WERI-Rb-1 (cell line): ENCODE measurements at places on chromosomes 6 and 20.

- no peak for DNase-seq
Observed at GRCh38 chr6:153081914-153082313, 49.2 kb downstream of the RGS17 start.

DNA sequence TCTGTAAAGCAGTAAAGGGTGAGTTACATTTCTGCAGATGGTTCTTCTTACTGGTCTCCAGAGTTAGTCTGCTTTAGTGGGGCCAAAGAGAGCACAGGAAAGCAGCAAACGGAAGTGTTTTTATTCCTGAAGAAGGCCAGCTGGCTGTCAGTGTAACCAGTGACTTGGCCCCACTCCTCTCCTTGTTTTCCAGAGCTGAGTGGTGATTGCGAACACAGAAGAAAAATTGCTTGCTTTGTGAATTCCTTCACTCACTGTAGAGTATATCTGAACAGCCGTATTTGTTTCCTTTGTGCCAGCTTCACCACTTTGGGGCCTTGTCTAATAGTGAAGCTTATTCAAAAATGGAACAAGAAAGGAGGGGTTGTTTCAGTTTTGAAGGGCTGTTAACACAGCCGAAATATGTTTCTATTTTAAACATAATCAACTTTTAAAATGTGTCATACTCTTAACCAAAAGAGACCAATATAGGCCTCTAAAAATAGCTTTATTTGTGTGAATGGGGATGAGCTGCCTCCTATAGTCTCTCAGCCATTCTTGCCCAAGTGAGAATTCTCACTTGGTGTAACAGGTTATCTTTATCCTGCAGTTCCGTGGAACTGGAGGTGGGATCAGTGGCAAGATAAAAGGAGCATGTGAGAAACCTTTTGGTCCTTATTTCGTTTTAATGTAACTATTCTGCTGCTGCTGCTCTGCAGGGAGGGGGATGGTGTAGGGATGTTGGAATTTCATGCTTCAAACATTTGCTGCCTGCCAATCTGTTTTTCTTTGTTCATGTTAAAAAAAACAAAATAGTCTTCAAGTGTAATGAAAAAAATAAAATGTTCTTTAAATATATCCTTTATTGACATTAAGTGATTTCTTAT lies 37.8 kb downstream of the ZC2HC1B start:
- DNase-seq: no peak

GRCh38 chr6:50093938-50094272 lies 44.2 kb upstream of the DEFB112 start:
- no peak for DNase-seq

DNA sequence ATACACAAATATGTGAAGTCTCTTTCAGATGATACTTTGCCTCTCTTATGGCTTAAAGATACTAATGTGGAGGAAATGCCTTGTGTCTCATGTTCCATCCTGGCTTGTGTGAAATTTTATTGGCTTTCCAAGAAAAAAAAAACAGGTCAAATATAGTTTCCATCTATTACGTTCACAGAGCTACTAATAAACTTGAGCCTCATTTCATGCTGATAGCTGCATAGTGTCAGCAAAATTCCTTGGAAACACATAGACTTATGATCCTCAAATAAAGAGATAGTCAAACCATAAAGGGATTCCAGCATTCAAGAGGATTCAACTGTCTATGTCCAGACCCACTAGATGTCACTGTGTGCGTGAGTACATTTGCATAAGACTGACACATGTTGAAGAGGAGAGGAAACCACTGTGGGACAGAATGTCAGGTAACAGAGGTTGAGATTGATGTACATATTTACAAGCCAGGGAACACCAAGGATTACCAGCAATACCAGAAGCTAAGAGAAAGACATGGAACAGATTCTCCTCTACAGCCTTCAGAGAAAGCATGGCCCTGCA lies 266.6 kb downstream of the COL12A1 start:
- DNase-seq: no peak

DNA sequence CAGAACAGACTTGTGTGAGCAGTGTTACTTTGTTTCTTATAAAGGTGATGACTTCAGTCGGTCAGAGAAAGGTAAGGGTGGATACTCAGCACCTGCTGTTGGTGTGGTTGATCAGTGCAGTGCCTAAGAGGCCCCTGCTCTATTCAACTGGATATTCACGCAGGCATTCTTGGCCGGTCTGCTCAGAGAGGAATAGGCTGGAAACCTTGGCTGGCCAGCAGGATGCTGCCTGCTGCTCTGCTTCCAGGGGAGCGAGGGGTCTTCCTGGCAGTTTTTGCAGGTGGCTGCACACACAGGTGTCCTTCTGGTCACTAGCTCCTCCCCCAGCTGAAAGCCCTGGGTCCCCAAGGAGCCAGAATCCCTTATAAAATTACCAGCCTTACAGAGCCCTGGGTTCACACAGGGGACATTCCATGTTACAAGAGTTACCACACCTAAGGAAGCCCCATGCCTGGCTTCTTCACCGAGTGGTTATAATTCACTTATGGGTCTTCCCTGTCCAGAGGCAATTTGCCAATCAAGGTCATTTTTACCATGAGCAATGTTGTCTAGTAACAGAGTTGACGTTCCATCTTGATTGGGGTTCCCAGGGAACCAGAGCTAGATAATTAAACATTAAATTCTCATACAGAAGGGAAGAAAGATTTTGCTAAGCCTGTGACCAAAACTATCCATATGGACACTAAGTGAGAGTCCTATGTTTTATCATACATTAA lies 16.4 kb downstream of the SYNJ2 start:
- DNase-seq: no peak

DNA sequence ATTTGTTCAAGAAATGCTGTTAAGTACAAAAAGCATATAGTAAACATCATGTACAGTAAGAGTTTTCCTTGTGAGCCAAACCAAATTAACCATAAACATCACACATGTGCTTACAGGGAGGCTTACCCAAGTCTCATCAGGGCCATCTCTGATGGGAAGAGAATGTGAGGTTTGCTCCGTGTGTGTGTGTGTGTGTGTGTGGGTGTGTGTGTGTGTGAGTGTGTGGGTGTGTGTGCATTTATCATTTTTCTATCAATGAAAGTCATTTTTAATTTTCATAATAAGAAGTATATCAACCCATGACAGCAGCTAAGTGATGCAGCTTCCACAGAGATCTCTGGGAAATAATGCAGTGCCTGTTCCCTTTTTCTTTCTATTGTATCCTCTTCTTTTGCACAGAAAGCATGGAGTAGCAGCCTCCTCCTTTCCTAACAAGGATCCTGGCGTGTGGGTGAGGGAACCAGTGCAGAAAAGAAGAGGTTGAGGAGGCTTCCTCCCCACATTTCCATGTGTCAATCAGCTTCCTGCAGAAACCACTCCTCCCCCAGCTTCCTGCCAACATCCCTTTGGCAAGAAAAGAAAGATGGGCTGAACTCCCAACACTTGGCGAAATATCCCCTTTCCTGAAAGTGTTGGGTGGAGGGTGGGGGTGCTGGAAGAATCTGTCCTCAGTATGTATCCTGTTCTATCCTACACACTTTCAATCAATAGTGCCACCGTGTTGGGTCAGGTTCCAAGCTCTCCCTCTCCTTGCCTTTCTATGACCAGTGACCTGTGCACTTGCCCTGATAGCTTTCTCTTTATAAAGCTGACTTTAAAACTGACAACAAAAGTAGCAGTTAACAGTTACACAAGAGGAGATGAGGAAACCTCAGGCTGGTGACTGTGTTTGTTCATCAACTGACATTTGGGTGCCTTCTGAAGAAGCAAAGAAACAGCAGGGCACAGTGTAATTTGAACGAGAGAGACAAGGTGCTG lies 251.8 kb upstream of the CITED2 start:
- no peak for DNase-seq

GRCh38 chr6:159844737-159845645 lies 44.9 kb downstream of the PNLDC1 start:
- DNase-seq: no peak

- DNase-seq: no peak
Observed at GRCh38 chr6:80477591-80477990, 371.1 kb downstream of the BCKDHB start.

GRCh38 chr6:41970436-41970846 lies 28.8 kb upstream of the CCND3 start:
- DNase-seq: no peak

DNA sequence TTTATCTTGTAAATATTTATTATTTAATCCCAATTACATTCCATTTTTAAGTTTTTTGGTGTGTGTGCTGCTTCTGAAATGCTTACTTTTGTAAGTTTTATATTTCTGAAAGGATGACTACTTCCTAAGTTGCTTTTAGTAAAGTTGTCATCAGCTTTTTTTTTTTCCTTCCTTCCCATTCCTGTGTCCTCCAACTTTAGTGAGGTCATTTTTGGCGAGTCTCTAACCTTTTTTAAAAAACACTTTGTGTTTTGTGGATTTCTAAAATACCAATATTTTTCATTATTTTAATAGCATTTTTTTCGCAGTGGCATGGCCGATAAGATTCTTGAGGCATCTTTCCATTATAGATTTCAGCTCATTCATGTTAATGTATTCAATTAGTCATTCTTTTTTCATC lies 30.9 kb downstream of the FIG4 start:
- DNase-seq: no peak

GRCh38 chr6:4613381-4613780 lies 162.8 kb upstream of the CDYL start:
- DNase-seq: no peak

GRCh38 chr20:60693496-60694133 lies 558.4 kb upstream of the CDH4 start:
- no peak for DNase-seq

DNA sequence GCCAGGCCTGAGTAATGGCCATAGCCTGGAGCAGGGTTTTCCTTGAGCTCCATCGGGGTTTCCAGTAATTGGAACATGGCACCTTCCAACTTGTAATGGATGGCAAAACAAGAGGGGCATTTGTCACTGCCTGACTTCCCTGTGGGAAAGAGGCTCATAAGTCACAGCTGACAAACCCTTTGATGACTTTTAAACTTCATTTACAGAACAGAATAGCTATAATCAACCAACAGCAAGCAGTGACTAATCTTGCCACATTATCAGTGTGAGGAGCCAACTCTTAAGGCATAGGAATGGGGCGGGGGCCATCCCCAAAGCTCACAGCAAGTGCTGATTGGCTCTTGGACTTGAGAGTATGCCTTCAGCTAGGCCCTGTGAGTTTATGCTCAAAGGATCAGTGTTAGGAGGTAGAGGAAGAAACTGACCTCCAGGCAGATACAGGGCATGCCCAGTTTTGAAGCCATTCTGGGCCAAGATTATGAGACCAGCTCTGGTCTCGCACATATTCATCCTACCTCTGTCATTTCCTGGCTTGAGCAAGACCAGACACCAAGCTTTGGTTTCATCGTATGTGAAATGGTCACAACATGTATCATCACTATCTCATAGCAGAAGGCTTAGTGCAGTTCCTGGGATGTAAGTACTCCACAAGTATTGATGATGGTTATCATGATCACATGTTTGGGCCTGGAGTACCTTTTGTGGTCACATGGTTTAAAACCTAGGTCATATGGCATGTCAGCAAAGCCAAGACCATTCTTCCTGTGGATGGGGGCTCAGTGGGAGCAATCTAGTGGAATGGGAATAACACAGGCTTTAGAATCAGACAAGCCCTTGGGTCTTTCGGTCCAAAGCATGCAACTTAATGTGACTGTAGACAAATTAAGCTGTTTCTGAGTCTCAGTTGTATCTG lies 49.2 kb downstream of the EIF2S2 start:
- DNase-seq: no peak

DNA sequence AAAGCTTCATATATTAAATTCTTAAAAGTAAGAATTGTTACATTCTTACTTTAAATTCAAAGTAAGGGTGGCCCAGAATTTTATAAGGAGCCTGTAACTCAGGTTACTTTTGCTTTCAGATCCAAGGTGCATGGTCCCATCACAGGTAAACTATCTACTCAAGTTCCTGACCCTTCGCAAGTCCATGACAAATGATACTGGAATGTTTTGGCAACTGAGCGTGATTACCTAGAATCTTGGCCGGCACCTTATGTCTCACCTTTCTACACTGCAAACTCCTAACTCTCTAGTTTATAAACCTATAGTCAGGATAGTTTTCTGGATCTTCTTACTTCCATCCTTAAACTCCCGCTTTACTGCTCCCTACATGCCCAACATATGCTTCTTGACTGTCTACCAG lies 67.9 kb upstream of the HMGN3 start:
- DNase-seq: no peak

DNA sequence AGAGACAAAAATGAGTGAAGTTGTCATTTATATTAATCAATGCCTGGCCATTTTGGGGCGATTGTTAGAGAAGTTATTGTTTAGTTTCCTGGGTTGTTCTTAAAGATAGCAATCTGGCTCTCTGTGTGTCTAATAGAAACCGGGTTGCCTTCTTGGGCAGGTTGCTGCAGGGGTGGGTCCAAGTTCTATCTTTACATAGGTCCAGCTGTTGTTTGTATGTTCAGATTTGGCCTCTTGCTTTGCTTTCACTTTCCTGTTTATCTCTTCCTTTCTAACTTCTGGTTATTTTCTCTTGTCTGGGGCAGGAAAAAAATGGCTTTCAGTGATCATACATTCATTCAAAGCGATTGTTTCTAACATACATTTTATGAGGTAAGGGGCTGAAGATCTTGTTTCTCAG lies 128.4 kb upstream of the NOX3 start:
- DNase-seq: no peak

DNA sequence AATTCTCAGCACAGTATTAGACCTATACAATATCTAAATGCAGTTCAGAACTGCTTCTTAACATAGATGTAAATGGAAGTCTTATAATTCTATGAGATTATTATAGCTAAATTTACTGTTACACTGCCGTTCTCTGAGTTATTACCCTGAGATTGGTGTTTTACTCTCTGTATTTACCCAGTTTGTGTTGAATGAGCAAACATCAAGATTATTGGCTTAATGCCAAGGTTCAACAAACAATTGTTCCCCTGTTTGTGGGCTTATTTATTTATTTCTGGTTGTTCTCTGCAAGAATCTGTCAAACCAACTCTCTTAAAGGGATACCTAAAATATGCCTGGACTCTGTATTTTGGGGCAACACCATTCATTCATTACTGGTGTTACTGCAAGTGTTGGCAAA lies 5.2 kb upstream of the STMND1 start:
- no peak for DNase-seq

GRCh38 chr6:163708466-163708865 lies 293.9 kb downstream of the QKI start:
- no peak for DNase-seq

- no peak for DNase-seq
Observed at GRCh38 chr20:63128367-63128766, 87.6 kb downstream of the YTHDF1 start.

GRCh38 chr6:169654598-169655391 lies 47.0 kb downstream of the WDR27 start:
- DNase-seq: peak; percentile 68

- DNase-seq: no peak
Observed at GRCh38 chr6:114421199-114421598, 78.4 kb upstream of the HS3ST5 start.

- DNase-seq: no peak
Observed at GRCh38 chr6:25297039-25297441, 17.9 kb downstream of the CARMIL1 start.

GRCh38 chr20:48186447-48186846 lies 401.2 kb upstream of the SULF2 start:
- DNase-seq: no peak
